Daoy (cell line): ENCODE measurements at places on chromosomes 1 and 21. TPM values are rescaled to one million over a fixed set of nuclear protein-coding genes. Genes with fewer than 3 reads are reported as not detected.
A peak's percentile ranks its signal among the peaks of the same experiment; 100 is the strongest.

The KCNJ15 gene
- 35.4 and 44.6 TPM in 2 replicates for total RNA-seq

The EPRS1 gene
- 99.8 and 107 TPM in 2 replicates for total RNA-seq

GRCh38 chr1:7557301-7557891 is 213.7 kb upstream of the VAMP3 start:
- no peak for DNase-seq

DNA sequence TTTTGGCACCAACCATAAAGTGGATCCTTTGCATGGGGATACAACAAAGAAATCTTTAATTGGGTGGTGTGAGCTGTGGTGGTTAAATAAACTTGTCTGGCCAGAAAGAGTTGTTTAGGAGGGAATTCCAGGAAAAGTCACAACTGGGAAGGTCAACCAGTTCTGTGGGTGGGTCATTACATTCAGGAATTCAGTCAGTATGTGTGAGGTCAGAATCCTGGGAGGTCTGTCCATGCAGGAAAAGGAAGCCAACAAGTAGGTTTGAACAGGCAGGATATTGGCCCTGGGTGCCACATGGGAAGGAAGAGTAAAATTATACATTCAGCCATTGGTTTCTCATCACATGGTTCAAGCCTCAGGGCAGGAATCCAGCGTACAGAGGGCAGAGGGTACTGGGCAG is 162.3 kb upstream of the ADAMTS5 start:
- peak; percentile 18 for DNase-seq

DNA sequence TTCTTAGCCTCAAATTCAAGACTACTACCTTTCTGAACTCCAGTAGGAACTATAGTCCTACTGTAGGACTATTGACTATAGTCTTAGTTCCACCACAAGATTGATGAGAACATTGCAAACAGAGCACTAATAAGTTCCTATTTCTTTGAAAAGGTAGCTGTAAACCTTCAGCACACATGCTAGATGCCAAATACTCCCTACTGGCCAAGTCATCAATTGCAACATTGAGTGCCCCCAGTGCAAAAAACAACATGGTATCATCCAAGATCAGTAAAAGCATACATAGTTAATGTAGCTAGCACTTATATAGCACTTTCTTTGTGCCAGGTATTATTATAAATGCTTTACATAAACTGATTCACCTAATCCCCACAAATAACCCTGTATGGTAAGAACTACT is 99.8 kb downstream of the MRPL39 start:
- DNase-seq, result no peak

DNA sequence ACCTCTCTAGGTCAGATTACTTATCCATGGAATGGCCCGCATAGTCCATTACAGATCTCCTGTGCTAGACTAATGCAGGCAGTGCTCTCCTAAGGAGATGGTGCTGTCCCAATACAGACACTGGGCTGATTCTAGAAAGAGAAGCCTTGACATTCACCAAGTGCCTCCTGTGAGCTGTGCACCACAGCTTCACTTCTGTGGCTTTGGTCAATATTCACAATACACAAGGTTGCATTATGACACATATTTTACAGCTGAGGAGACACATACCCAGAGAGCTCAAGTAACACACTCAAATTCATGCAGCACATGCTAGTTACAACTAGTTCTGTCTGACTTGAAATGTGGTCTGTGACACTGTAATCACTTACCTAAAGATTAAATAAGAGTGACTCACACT is 59.4 kb upstream of the LRRC8B start:
- DNase-seq, result peak; percentile 56

DNA sequence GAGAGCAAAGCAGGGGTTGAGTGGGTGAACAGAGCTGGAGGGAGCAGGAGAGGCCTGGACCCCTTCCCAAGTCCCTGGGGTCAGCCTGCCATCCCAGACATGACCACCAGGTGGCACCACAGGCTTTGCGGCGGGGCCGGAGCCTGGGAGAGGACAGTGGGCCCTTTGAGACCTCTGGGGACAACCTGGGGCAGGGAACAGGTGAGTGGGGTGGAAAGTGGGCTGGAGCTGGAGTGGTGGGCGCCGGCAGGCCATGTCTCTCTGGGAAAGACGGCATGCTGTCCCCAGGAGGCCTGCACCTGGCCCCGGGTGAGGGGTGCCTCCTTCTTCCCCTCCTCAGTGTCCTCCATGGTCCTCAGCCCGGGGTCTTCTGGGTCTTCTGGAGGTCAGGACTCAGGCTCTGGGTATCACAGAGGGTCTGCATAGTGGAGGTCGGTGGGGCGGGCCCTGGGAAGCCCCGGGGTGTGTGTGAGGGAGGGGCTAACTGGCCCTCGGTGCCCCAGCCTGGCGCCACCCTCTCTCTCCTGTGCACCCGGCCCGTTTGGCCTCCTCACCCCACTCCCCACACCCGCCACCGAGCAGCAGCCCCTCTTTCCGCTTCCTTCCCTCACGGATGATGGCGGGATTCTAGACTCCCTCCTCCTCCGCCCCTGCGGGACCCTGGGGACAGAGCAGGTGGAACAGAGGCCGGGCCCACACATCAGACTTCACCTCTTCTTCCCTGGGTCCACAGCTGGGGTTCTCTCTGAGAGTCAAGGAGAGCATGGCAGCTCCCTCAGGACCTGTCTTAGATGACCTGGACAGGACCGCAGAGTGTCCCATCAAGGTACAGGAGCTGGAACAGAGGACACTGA is 28.5 kb upstream of the PKP1 start:
- peak; percentile 65 for DNase-seq

- no peak for DNase-seq
These were observed 4.1 kb upstream of the MAGOH start for GRCh38 chr1:53242381-53242780.

DNA sequence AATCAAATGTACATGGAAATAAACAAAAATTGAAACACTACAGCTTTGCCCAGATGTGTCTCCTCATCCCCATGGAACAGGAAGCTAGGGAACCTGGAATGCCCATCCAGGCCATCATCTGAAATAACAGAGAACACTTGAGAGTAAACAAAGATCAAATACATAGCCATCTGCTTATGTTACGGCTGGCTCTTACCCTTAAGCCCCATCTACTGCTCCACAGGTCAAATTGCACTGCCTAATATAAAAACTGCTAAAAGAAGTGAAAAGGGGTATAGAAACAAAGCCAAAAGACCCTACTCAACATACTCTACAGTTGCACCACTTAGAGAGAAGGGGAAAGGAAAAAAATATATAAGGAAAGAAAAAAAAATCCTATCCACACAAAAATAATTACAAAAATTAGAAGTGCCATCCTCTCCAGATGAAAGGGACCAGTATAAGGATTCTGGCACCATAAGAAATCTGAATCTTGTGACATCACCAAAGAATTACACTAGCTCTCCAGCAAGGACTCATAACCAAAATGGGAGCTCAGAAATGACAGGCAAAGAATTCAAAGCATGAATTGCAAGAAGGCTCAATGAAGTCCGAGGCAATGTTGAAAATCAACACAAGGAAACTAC is 26.9 kb downstream of the OR6Y1 start:
- no peak for DNase-seq

DNA sequence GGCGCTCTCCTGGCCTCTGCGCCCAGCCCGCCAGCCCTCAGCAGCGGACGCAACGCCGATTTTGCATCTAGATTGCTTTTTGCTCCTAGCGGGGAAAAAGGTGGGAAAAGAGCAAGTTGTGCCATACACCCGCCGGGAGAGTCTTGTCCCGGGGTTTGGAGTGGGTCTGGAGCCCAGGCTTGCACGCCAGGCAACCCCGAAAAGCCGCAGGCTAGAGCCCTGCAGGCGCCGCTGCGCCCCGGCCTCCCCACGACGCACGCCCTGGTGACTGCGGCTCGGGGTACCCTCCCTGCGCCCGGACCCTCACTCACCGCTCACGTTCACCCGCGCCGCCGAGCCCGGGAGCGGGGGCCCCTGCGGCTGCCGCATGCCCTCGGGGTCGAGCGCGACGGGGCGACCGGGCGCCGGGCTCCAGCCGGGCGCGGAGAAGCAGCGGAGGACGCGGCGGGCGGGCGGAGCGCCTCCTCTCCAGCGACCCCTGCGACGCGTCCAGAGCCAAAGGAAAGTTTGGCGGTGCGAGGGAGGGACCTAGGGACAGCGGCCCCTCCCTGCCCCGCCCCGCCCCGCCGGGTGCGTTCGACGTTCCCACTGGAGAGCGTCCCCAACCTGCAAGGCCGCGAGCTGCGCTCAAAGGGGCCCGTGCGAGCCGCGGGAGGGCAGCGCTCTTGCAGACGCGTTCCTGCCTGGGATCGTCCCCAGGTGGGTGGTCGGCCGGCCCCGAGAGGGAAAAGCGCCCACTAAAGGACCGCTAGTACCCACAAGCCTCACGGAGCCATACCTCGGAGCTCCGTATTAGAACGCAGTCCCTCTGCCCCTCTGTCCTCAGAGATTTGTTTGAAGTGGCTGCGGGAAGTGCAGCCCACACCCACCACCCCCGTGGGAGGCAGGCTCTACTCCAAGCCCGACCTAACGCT is at the start of gene LPAR3:
LPAR3 (minus strand) TSS at position 502 of the 914 bp plus-strand sequence. CDS start 27,086 bp downstream, outside the sequence.
- DNase-seq, result peak; percentile 68

DNA sequence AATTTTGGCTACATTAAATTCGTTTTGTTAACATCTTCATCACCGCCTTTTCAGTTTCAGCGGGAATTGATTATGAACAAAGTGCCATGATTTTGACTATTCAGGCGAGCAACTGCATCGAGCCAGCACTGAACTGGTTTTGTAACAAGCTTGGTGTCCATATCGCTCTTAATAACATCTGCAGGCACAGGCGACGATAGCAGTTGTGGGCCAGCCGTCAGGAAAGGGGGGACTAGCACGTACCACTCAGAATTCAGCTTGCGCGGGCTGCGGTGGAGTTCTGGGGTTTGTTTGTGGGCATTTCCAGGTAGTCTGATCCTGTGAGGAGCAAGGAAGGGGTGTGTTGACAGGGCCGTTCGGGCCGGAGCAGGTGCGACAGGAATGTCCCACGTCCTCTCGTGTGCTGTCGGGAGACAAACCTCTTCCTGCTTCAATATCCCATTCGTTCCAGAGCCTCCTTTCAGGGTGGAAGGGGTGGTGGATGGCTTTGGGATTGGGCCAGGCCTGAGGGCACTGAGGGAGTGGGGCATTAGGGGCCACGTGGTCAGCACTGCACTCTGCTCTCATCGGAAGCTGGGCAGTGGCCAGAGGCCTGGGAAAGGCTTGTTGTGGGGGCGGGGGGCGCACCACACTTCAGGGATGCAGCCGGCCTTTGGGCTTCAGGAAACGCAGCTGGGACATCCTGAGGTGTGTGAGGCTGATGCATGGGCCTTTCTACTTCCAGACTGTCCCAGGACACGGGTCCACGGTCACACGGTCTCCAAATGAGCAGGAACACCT is 39.1 kb downstream of the SKI start:
- no peak for DNase-seq

GRCh38 chr1:64000021-64000420 is 203.4 kb upstream of the UBE2U start:
- peak; percentile 82 for DNase-seq

DNA sequence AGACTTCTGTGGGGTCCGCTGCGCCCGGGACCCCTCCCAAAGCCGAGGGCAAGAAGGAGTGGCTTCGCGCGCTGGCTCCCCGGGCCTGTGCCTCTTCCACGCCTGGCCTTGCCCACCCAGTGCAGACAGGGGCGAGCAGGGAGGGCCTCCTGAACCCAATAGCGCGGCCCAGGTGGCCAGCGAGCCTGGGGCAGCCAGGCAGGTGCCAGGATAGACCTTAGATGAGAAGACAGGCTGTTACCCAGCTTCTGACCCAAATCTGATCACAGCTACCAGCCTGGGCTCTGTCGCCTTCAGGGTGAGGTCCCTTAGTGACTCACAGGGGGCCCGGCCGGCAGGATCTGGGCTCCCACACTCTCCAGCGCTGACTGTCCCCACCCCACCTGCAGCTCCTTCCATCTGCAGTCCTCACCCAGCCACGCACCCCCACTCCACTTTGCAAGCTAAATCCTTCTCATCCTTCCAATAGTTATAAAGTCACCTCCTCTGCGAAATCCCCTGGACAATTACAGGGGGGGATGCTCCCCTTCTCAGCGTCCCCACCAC is 9.6 kb downstream of the CLEC20A start:
- no peak for DNase-seq
